NCI-H2081 (cell line): ENCODE measurements at places on chromosomes 11 and 22.

- DNase-seq, result peak; percentile 46
These were observed 299.6 kb downstream of the OPCML start for GRCh38 chr11:133232665-133233064.

- DNase-seq, result no peak
These were observed 9.1 kb downstream of the GAL3ST1 start for GRCh38 chr22:30565341-30565740.

- no peak for DNase-seq
These were observed 64.2 kb downstream of the ADAMTS15 start for GRCh38 chr11:130512662-130513061.

DNA sequence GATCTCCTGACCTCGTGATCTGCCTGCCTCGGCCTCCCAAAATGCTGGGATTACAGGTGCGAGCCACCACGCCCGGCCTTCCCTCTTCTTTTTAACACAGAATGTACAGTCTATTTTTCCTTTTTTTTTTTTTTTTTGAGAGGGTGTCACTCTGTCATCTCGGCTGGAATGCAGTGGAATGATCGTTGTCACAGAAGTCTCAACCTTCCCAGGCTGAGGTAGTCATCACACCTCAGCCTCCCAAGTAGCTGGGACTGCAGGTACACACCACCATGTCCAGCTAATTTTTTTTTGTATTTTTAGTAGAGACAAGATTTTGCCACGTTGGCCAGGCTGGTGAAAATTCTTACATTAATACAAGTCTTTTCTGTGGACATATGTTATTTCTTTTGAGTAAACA lies 13.1 kb downstream of the PPP6R2 start:
- no peak for DNase-seq

GRCh38 chr11:107651672-107652071 lies 60.2 kb downstream of the SLN start:
- no peak for DNase-seq

- peak; percentile 15 for DNase-seq
These were observed 20.1 kb downstream of the TMEM218 start for GRCh38 chr11:125091247-125091876.
